ENCODE measurements at places on chromosomes 2 and 18. TPM values are rescaled to one million over a fixed set of nuclear protein-coding genes. Genes with fewer than 3 reads are reported as not detected.

Gene STON1
- 21.3 TPM for total RNA-seq

Gene PCARE
- total RNA-seq = not detected

Gene RSAD2
- 12.5 TPM for total RNA-seq

Gene CAPN14
- 1.0 TPM for total RNA-seq
